ENCODE measurements at places on chromosomes 2 and 18. TPM values are rescaled to one million over a fixed set of nuclear protein-coding genes. Genes with fewer than 3 reads are reported as not detected.

DNA sequence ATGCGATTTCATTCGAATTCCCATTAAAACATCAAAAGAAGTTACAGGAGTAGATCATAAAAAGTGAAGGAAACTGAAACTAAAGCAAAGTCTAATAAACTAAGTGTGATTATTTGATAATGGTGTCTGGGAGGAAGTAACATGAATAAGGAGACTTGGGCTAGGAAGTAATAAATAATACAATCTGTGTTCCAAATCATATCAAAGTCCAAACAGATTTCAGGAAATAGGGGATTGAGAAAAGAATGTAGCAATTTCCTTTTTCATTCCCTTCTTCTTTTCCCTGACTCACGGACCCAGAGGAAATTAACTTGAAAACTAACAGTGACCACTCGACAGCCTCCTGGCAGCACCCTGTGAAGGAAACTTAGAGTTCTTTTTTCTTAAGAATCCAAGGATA, 758.4 kb upstream of the GCFC2 start:
- no peak for DNase-seq

GRCh38 chr2:127763776-127764175, 47.2 kb downstream of the WDR33 start:
- DNase-seq: no peak

Gene IL1B
- total RNA-seq: 13.5 TPM

GRCh38 chr2:25853038-25853638, 25.1 kb downstream of the ASXL2 start:
- no peak for DNase-seq

GRCh38 chr2:107111623-107112022, 225.7 kb upstream of the ST6GAL2 start:
- DNase-seq: no peak

Gene TSPYL6
- not detected for total RNA-seq

GRCh38 chr2:2573658-2574293, 242.7 kb upstream of the MYT1L start:
- peak; percentile 36 for DNase-seq

GRCh38 chr2:30796699-30797098, 10.5 kb downstream of the CAPN13 start:
- DNase-seq: no peak

Gene LIPG
- total RNA-seq: 32.6 TPM

DNA sequence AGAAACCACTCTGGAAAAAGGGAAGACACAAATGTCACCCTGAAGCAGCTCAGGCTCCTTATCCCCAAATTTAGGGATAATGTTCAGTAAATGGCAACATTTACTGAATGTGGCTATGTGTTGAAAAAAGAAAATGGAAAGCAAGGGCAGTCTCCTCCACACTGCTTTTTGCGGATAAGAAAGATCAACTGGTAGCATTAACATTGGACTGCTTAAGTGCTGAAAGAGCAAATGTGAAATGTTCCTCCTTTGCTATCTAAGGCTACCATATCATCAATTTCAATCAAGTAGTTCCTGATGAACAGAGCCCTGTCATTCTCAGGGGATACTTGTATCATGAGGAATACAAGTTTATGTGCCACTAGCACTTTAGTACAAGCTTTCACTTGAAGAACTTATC, 12.5 kb downstream of the FBXO11 start:
- DNase-seq: no peak

Gene HOXD10
- 18.6 TPM for total RNA-seq

Gene NEU2
- not detected for total RNA-seq

DNA sequence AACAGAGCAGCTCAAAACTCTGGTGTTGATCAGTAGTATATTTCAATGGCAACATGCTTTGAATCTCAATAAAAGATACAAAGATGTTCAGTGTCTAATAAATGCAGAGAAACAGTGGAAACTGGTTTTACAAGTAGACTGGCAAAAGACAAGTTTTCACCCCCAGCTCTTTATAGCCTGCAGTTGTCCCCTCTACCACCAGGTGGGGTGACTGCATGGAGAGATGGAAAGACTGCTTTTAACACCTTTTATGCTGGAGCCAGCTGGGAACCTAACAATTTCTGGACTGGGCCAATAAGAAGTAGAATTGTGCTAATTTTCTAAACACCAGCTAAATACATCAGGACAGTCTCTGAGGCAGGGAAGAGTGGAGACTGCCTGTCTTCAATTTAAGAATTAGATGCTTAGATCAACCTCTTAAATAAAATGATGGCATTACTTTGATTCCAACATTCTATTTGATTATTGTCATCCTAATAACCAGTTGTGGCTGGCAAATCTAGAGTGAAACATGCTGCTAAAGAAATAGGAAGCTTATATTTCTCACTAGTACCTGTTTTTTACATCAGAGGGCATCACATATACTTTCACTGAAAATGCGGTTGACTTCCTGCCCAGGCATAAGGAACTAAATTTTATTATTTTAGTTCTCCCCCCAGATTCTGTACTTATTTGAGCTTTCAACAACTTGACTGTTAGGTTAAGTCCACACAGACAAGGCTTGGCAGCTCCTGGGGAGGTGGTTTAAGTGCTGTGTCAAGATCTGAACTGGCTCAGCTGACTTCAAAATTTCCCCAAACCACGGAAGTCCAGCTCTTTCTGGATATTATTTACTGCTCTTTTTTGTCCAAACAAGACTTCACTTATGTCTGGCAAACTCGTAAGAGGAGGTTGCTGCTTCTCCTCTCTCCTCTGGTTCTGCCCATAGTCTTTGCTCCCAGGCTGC, 140.5 kb downstream of the TPGS2 start:
- DNase-seq: peak; percentile 34

GRCh38 chr2:225354281-225354774, 45.2 kb upstream of the NYAP2 start:
- DNase-seq: peak; percentile 1

DNA sequence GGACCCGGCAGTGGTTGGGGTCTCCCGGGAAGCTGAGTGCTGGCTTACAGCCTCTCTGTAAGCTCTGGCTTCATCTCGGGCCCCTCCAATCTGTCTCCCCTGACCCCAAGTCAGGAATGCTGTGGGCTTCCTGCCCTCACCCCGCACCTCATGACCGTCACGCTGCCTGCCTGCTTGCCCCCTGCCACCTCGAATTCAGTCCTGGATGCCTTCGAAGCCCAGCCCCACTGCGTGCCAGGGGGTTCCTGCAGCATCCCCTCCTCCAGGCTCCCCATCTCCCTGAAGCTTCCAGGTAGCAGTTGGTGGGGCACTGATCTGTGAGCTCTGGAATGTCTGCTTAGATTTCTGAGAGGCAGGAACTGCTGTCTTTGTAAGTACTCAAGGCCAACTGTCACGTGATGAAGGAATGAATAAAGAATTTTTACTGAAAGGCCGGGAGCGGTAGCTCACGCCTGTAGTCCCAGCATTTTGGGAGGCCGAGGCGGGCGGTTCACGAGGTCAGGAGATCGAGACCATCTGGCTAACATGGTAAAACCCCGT, 6.5 kb downstream of the CLHC1 start:
- DNase-seq: no peak

Gene TET3
- total RNA-seq: 2.9 TPM

Gene ATRAID
- 249 TPM for total RNA-seq

DNA sequence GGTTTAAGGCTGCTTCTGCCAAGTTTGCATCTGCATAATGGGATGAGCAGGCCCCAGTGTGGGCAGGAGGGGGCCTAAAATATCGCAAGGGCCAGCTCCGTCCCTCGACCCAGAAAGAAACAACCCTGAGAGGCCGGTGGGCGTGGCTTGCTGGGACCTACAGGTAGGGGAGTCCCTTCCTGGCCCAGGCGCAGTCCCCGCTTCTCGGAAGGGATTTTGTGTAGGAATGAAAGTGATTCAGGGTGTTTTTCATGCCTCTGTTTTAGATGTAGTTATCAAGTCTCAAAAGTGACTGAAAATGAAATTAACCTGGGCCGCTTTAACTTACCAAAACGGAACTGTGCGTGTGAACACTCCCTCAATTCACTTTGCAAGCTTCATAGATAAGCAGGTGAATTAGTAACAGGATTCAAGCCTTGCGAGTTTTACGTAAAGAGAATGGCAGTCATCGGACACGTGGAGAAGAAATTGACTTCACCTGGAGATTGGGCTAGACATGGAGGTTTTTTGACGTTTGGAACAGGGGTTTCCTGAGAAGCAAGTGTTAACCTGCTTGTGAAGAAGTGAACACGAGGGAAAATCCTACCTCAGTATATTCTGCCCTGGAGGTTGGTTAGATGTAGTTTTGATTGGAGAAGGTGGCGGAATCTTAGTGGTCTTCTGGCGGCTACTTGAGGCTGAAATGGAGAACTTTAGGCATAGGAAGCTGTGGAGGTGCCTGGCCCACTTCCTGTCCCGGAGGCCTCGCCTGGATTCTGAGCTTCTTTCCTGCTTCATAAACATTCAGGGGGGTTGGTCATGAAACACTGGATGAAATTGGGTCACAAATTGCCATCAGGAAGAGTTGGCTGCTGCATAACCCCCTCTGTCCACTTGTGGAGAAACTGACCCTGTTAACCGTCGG, 1.7 kb downstream of the NCK2 start:
- no peak for DNase-seq

Gene LONRF2
- 0.65 TPM for total RNA-seq

DNA sequence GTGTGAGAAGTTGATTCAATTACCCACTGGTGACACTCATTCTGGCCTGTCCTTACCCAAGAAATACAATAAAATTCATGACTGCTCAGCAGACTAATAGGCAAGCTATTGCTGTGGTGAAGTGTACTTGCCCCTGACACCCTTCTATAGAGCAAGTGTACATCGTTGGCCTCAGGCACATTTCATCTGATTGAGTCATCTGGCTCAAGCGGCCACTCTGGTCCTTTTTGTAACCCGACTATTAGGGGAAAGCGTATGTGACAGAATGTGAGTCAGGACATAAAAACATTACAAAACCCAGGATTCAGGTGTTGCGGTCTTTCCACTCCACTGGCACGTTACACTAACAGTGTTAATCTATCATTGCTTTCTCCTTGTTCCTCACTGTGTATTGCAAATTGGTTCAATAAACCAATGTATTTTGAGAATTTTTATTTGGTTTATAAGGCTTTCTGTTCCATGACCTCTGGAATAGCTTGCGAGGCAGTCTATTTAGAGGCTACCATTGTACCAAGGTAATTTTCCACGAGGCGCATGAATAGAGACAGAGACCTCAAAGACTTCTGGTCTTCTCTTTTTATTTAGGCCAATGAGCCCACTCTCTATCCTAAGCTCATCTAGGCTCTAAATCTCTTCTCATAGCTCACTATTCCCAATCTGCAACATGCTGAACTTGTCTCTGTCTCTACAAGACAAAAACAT, 10.2 kb upstream of the TTC32 start:
- DNase-seq: peak; percentile 95

GRCh38 chr18:75341267-75341666, 86.2 kb downstream of the SMIM21 start:
- no peak for DNase-seq

Gene PGAP1
- total RNA-seq: 4.5 TPM

Gene UNC80
- total RNA-seq: not detected

Gene PAX3
- 15.7 TPM for total RNA-seq

Gene KLHL29
- total RNA-seq: 4.6 TPM

DNA sequence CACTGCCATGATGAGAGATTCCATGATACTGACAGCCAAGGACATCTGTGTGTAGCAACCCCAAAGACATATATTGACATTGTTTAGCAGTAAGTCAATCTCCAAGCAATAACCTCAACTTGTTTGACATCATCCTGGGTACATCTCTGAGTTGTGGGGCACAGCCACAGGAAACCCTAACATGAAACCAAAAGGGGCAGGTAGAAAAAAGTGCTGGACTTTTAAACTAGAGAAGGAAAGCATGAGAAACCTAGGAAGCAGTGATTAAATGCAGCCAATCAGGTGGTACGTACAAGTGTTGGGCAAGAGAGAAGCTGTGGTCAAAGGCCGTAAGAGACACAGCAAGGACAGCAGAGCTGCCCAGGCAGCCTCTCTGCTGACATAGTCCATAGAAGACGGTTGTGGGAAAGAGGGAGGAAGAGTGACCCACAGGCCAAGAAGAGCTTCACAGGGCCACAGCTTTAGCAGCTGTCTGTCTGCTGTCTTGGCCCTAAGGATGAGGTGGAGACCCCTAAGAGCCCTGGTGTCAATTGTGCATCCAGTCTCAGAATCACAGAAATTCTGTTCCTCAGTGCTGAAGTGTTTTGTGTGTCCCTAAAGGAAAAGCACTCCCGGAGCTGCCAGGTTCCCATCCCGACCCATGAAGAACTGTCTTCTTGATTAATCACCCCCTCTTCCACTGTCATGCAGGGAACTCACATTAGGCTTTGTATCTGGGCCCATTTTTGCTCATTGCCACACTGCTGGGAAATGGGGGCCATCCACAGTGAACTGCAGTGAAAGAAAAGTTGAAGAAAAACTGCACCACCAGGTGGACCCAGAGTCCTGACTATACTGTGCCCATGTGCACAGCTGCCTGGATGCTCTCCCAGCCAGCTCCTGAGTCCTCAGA, 25.4 kb upstream of the CHN1 start:
- peak; percentile 17 for DNase-seq

- no peak for DNase-seq
These were observed 79.7 kb upstream of the FZD5 start for GRCh38 chr2:207849443-207849842.

Gene GRB14
- total RNA-seq: 2.9 TPM

Gene ELOA2
- total RNA-seq: not detected

DNA sequence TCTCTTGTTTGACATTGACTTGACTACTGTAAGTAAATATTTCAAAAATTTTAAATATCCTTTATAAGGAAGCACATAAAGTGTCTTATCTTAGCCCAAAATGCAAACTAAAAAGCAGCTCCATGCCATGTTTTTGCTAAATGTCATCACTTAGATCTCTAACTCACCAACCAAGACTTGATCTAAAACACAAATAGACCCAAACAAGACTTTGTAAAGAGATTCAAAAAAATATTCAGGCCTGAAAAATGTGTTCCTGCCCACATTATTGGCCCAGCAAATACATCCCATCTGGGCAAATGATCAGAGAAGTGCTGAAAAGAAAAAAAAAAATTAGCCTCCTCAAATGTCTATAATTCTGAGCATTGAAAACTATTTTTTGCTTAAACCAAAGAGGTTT, 187.6 kb downstream of the MREG start:
- no peak for DNase-seq

DNA sequence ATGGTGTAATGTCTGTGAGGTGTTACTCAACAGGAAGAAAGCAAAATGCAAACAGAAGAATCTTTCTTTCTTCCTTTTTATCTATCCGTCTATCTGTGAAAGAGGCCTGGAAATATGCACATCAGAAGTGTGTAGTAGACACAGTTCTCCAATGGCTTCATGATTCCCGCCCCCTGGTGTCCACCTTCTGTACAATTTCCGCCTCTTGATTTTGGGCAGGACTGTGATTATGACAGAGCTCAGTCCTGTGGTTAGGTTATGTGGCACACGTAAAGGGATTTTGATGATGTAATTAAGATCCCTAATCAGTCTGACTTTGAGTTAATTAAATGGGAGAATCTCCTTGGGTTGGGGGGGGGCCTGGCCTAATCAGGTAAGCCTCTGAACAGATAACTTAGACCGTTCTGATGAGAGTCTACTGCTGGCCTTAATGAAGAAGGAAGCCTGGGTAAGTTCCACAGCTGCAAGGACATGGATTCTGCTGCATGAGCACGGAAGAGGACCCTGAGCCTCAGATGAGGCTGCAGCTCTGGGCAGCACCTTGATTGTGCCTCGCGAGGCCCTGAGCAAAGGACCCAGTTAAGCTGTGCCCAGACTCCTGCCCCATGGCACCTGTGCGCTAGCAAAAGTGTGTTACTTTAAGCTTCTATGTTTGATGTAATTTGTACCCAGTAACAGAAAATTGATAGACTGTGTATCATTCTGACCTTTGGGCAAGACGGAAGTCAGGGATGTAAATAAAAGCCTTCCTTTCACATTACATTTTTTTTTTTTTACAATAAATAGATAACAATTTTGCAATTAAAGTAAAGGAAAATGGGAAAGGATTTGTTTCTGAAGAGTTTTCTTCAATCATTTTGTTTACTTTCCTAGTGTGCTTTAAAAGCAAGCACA, 11.3 kb upstream of the KCNF1 start:
- DNase-seq: peak; percentile 34

Gene ANKRD30BL
- total RNA-seq: not detected

Data from Daoy (cell line).